ENCODE measurements at places on chromosomes 13 and 19.

GRCh38 chr13:40283666-40284065 is 382.8 kb downstream of the FOXO1 start:
- no peak for DNase-seq

DNA sequence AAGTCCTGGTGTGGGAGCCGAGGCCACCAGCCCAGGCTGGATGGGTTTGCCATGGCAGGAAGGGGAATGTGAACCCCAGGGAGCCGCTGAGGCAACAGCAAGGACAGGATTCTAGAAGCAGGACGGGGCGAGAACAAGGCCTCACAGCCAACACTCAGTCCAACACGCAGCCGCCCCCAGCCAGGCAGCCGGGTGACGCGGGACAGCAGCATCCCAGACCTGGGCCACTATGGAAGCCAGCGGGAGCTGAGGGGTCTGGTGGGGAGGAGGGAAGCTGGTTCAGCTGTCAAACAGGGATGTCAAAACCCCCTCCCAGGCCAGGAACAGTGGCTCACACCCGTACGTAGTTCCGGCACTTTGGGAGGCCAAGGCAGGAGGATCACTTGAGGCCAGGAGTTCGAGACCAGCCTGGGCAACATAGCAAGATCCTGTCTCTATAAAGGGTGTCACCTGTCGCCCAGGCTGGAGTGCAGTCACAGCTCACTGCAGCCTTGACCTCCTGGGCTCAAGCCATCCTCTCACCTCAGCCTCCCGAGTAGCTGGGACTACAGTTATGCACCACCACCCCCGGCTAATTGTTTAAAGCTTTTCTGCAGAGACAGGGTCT is 6.8 kb downstream of the MEX3D start:
- DNase-seq = no peak

DNA sequence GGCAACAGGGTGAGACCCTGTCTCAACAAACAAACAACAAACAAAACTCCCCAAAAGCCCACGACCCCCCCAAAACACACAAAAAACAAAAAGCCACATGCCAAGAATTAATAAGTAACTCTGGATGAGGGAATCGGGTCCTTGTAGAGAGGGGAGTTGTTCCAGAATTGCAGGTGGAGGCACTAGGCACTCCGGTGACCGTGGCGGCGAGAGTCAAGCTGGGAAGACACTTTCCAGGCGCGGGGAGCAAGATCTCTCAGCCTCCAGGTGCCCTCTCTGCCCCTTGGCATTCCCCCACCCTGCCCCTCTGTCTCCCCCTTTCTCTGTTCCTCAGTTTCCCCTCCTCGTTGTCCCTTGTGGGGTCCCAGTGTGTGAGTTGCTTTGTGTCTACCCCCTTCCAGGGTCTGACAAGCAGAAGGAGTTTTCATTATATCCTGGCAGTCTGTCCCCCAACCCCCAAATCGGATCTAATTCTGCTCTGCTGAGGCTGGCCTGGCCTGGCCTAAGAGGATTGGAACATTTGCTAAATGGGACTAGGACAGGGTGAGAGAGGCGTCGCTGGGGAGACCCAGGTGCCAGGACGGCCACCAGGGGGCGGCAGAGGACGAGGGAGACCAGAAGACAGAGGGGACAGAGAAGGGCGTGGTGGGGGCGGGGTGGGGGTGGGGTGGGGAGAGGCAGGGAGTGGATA is 8.3 kb upstream of the CRX start:
- DNase-seq = peak; percentile 47

GRCh38 chr13:29170436-29171082 is 350.4 kb downstream of the MTUS2 start:
- no peak for DNase-seq

DNA sequence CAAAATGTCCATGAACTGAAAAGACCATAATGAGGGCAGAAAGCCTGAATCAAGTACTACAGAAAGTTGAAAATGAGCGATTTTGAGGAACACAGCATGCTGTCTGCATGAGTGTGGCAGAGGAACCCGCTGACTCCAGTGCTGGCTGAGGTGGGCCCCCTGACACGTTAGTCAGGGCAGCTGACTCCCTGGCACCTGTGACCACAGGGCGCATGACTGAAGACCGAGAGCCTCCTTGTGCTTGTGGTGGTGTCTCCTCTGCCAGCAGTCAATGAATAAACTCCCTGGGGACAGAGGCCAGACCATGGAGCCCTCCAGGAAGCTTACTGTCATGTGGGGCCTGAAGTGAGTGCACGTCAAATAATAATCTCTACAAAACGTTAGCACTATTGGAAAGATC is 38.4 kb upstream of the VSTM2B start:
- no peak for DNase-seq

- DNase-seq = no peak
Measured at GRCh38 chr13:31528176-31528575, 211.2 kb upstream of the RXFP2 start.

- DNase-seq = no peak
Measured at GRCh38 chr13:26280822-26281221, 26.9 kb downstream of the CDK8 start.

DNA sequence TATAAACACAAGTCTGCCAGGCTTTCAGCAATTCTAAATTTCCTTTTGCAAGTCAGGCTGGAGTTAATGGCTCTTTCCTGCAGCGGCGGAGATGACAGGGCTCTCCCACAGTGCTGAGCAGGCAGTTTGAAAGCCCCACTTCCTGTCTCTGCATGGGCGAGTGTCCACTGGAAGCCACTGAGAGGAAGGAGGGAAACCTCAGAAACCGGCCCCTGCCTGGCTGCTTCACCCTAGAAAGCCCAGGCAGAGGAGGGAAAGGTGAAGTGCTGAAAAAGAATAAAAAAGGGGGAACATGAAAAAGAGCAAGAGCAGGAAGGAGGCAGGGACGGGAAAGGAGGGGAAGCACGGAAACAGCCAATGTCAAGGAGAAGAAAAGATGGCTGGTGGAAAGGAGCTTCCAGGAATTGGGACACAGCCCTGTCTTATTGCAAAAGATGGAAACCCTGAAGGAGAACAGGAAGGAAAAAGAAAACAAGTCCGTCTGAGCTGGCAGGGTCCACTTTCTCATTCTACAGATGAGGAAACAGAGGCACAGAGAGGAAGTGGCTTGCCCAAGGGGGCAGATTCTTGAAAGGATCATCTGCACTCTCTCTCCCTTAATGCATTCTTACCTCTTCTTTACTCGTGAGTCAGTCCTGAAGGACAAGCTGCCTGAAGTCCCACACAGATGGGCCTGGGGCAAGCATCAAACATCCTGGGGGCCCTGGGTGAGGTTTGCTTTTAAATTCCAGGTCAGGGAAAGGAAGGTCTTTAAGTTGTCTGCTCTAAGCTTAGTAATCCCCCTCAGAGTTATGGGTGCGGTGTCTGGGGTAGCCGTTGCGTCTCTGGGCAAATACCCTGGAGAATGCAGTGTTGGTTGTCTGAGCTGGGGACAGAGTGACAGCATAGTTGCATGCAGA is 38.8 kb upstream of the ALOX5AP start:
- no peak for DNase-seq

DNA sequence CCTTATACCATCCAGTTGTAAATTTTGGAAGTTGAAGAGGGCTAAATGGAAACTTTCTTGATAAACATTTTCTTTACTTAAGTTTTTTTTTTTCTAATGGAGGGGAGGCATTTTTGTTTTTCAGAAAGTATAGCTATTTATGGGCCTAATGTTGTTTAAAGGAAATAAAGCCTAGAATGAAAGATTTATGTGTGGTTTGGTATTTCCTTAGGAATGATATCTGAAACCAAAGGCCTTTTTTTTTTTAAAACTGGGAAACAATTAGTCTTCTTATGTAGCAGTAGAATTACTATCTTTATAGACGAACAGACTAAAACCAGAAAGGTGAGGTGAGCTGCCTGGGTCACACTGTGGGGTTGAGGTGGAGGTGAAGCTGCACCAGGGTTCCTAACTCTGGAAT is 80.1 kb downstream of the ESD start:
- DNase-seq = no peak

DNA sequence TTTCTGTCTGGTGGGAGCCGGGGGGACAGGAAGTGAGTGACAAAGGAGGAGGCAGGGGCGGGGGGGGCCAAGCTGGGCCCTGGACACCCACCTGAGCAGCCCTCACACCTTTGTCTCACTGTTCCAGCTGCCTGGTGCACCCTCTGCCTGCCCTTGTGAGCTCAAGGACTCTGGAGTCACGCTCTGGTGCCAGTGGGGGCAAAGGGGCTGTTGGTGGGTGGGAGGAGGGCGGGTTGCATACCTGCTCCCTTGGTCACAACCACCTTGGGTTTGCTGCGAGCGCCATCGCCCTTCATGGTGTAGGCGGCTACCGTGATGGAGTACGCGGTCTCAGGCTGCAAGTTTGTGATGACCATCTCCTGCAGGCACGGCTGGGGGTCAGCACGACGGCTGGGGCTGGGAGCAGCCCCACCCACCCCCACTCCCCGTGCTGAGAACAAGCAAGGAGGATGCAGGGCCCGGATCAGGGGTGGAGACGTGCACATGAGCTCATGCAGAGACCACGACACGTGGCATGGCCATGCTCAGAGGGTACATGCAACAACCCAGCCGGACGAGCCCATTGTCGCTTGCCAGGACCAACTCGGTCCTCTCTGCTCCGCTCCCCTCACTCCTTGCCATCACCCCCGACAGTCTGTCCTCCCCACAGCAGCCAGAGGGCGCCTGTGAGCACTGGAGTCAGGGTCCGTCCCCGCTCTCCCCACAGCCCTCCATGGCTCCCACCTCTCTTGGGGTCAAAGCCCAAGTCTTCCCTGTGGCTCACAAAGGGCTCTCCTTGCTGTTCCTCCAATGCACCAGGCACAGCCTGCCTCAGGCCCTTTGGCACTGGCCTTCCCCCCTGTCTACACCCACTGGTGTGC is 114.9 kb downstream of the PTPRS start:
- DNase-seq = no peak

GRCh38 chr19:49513746-49514118 is 1.3 kb downstream of the FCGRT start:
- DNase-seq = no peak

- no peak for DNase-seq
Measured at GRCh38 chr13:75961911-75962310, 325.8 kb downstream of the LMO7 start.

- DNase-seq = no peak
Measured at GRCh38 chr19:54133312-54133956, 4.1 kb upstream of the CNOT3 start.

- DNase-seq = no peak
Measured at GRCh38 chr19:40147338-40147692, 43.9 kb upstream of the MAP3K10 start.

- DNase-seq = peak; percentile 74
Measured at GRCh38 chr19:10836479-10837330, 693 bp upstream of the TMED1 start.

DNA sequence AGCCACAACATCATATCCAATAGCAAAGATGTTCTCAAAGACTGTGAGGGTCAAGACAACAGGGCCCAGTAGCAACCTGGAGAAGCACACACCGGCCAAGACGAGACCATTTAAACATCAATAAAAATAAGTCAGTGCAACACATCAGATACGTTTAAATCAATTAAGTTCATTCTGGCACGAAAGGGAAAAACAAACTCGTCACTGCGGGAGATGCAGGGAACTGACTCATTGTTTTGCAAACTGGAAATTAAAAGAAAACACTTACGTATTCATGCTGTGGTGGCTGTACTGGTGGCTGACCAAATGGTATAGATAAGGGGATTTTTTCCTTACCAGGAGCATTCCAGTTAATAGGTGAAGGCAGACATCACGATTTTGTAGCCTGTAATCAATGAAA is 26.3 kb upstream of the SLC15A1 start:
- no peak for DNase-seq

DNA sequence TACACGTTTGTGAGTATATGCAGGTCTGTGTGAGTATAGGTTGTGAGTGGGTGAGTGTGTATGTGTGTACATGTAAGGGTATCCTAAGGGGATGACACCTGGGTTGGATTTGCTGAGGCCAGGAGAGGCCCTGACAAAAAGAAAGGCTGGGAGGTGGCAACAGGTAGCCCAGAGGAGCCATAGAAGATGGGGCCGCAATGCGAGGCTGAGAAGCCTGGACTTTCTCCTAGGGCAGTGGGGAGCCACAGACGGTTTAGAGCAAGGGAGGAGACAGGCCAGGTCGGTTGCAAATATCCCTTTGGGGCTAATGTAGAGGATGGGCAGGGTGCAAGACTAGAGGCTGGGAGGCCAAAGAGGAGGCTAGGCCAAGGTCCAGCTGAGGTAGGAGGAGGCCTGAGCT is 54.3 kb downstream of the CELF5 start:
- DNase-seq = no peak

DNA sequence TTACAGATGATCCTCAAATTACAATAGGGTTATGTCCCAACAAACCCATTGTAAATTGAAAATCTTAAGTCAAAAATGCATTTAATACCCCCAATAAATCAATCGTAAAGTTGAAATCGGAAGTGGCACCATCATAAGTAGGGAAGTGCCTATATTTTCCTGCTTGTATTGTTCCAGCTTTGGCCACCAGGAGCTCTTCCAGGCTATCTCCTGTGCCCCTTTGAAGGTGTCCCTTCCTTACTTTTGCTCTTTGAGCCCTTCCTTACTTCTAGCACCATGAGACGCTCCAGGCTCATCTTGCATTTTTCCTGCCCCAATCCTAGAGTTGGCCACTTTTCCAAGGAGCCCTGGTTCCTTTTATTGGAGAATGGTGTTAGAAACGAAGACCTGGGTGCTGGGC is 163.0 kb upstream of the TSC22D1 start:
- DNase-seq = no peak

GRCh38 chr13:73721571-73721970 is 412.6 kb downstream of the KLF12 start:
- no peak for DNase-seq

DNA sequence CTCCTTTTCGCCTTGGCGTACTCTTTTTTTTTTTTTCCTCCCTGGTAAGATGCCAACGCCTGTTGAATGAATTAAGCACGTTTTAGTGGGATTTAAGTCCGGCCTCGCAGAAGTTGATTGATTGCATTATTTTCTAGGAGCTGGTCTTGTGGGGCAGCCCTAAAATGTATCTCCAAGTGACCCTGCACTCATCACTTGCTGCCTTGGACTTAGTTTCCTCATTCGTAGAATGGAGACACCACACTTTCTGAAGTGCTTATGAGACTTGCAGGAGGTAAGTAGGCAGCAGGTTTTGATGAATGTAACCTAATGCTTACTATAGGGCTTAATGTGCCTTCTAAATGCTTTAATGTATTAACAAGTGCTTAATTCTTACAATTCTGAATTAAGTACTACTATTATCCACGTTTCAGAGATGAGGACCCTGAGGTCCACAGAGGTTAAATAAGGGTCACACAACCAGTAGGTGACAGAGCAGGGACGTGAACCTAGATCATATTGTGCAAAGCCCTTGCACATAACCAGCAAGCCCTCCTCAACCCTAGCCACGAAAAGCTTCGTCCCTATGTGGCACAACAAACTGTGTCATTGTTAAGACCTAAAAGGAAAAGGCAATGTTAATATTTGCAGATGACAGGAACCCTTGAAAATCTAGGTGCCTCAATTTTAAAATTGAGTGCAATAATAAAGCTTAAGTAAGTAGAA is 514 bp upstream of the ARGLU1 start:
- DNase-seq = no peak

- DNase-seq = no peak
Measured at GRCh38 chr19:34589730-34590129, 87.2 kb downstream of the SCGB2B2 start.
